ENCODE measurements at places on chromosomes 2 and 18.

DNA sequence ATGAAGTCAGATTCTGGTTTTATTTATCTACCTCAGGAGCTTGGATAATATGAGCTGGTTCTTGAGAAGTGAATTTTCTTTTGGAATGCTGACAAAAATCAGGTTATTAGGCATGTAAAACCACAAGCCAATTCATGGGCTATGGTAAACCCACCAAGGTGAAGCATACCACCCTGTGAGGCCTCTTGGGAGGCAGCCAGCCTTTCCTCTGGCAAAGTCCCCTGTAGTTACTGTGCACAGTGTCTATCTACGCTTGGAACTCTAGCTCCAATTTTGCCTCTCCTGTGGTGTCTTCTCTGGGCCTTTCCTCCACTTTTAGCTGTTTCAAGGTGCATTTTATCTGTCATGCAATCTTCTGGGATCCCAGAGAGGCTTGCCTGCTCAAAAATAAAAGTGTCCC, 242.7 kb upstream of the ZSWIM2 start:
- DNase-seq: no peak

GRCh38 chr18:49486134-49486533, 900 bp downstream of the C18orf32 start:
- no peak for DNase-seq

- no peak for DNase-seq
These were observed 79.4 kb upstream of the FAM117B start for GRCh38 chr2:202555356-202555755.

DNA sequence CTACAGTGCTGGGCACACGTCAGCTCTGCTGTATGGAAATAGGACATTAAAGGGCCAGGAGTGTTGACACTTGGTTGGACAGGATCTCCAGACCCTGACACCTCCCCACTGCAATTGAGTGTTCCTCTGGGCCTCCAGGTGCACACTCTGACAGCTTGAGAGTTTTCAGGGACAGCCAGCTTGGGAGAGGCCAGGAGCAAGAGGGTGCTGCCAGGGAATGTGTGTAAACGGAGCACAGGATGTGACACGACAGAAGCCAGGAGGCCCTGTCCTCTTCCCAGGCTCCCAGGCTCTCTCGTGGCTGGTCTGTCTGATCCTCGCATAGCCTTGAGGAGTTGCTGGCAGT, 318.1 kb upstream of the HS6ST1 start:
- DNase-seq: no peak

DNA sequence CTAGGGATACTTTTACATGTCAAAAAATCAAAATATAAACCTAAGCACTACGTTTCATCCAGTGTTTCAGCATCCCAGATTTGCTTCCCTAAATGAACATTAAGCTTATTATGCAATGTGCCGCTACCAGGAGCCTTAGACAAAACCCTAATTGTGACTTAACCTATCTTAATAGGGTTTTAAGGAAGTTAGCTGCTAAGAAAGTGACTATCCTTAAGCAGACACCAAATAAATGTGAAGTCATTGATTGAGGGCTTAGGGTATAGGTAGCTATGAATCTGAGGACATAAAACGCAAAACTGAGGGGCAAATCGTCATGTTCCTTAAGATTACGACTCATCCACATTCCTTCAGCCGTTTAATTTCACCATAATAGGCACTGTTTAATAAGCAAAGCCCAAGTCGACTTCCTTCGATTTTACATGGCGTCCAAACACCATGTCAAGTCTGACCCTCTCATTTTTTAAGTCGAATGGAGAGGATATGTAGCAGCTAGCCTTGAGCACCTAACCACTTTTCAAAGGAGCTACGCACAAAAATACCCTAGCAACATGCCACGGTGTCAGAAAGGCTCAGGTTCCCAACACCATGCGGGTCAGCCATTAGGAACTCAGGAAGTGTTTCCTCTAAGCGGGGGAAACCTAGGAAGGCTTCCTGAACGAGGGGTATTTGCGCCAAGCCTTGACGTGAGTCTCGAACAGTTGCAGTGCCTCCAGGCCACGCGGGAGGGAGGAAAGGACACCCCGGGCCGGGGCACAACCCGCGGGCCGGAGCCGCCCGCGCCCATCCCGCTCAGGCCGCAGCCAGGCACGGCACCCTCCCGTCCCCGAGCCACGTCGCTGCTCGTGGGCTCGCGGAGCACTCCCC, 1.0 kb downstream of the HDLBP start:
- DNase-seq: no peak

DNA sequence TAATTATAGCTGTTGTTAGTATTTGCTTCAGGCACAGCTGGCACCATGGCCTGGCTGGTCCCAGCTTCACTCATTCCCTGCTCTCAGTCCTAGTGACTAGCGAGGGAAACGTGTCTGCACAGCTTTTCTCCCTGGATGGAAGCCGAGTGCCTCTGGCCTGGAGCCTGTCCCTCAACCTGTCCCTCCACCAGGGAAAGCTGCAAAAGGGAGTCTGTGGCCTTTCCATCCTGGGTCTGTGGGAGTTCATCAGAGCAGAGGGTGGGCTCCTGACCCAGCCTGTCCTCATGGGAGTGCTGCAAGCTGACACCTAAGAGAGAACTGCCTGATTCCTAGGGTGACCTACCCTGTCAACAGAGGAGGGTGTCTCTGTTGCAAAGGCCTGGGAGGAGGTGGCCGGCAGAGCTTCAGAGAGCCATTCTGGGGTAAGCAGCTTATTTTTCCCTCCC, 118.3 kb downstream of the CAPN13 start:
- no peak for DNase-seq
